ENCODE measurements at places on chromosomes 16 and 17. TPM values are rescaled to one million over a fixed set of nuclear protein-coding genes. Genes with fewer than 3 reads are reported as not detected.
A peak's percentile ranks its signal among the peaks of the same experiment; 100 is the strongest.

DNA sequence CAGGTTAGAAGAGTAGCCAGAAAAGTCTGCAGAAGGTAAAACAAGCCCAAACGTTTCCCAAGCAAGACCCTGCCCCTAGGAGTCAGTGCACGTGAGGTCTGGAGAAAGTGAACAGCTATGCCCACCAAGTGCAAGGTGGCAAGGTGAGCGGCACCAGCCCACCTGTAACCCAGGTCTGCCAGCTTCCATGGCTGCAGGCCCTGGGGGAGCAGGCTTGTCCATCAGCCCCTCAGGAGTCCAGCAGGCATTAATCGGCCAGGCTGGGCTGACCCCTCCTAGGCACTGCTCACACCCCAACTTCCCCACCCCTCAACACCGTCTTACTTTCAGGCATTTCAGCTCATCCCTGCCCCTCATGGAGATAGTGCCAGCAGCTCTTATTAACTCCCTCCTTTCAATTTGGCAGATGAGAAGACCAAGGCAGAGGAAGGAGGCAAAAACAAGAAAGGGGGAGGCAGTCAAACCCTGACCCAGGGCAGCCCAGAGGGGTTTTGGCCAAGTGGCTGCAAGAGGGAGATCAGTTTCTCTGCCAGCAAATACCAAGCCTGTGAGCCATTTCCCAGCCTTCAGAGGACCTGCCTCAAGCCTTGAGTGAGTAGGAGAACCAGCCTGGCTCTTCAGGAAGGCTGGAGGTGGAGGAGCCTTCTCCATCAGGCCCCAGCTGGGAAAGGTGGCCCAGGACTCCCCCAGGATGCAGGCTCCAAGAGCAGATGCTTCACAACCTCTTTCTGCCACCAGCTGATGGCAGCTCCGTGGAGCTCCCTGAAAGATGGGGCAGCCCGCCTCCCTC lies 14.7 kb downstream of the BEAN1 start:
- no peak for DNase-seq

DNA sequence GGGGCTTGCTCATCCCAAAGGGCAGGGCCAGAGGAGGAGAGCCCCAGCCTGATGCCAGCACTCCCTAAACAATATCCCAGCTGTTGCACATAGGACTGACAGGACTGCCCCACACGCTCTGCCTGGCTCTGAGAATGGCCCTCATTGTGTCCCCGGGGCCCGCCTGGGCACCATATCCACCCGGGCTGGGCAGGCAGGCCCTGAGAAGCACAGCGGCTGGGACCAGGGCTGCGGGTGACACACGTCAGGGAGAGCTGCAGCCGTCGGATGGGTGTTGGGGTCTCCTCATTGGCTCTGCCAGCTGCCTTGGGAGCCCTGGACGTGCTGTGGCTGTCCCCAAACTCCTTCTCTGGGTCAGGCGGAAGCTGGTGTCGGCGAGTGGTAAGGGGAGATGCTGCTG lies 4.2 kb downstream of the BCAR1 start:
- no peak for DNase-seq

The CCT6B gene
- 5.2 TPM for polyA plus RNA-seq

The DOC2A gene
- 2.9 TPM for polyA plus RNA-seq

- no peak for DNase-seq
These were observed 402.7 kb downstream of the SOX9 start for GRCh38 chr17:72523491-72523890.

The MYH11 gene
- 12.7 TPM for polyA plus RNA-seq

The MFAP4 gene
- 181 TPM for polyA plus RNA-seq

- no peak for DNase-seq
These were observed 22.3 kb downstream of the SEZ6 start for GRCh38 chr17:28983286-28984230.

DNA sequence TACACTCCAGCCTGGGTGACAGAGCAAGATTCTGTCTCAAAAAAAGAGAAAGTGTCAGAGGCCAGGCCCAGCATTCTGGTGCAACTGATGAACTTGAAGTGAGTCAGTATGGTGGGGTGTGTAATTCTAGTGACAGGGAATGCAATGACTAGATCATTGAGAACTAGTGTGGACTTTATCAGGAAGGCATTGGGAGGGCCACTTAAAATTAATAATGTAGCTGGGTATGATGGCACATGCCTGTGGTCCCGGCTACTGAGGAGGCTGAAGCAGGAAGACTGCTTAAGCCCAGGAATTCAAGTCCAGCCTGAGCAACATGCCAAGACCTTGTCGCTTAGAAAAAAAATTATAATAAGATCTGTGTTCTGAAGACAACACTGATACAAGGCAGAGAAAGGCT lies 90.8 kb downstream of the STX8 start:
- DNase-seq, result no peak

- no peak for DNase-seq
These were observed 260.7 kb upstream of the CA10 start for GRCh38 chr17:52419229-52419641.

The GOSR1 gene
- 53.1 TPM for polyA plus RNA-seq

DNA sequence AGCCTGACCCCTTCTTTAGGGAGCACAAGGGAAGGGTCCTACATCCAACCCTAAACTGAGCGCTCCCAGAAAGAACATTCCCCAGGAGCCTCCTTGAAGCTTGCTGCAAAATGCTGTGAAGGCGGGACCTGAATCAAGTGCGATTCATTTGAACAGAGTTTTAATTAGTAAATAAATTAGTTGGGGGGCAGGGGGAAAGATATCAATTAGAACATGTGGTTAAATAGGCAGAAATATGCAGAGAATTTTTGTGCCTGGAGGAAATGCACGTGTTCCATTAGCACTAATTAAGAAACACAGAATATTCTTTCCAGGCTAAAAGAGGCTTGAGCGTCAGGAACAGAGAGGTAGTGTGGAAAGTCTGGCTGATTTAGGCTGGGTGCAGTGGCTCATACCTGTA lies 38.5 kb upstream of the SHISA9 start:
- no peak for DNase-seq

GRCh38 chr17:59643159-59644140 lies 23.8 kb downstream of the CLTC start:
- DNase-seq, result no peak

DNA sequence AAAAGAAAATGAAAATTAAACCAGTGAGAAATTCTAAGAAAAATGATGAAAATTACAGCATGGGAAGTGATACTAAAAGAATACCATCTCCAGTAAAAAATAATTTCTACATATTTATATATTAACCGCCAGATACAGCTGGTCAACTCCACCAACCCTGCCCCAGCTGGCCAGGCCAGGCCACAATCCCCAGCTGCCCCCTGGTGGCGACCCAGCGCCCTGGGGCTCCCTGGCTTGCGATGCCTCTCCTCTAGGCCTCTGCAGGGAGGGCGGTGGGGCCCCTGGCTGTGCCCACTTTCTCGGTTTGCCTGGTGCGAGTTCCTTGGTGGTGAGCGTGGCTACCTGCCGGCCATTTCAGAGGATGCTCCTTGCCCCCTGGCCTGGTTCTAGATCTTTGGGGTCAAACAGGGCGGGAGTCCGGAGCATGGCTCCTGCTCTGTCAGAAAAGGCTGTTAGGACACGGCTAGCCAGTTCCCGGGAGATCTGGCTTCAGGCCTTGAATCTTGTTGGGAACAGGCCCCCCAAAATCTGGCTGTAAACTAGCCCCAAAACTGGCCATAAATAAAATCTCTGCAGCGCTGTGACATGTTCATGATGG lies 14.5 kb downstream of the GLIS2 start:
- no peak for DNase-seq

The CCL16 gene
- 0.30 TPM for polyA plus RNA-seq

GRCh38 chr17:35889818-35890773 lies 9.9 kb upstream of the CCL5 start:
- DNase-seq, result peak; percentile 74

- DNase-seq, result no peak
These were observed 105.7 kb upstream of the PLCG2 start for GRCh38 chr16:81673432-81673831.

The AXIN2 gene
- 22.3 TPM for polyA plus RNA-seq

DNA sequence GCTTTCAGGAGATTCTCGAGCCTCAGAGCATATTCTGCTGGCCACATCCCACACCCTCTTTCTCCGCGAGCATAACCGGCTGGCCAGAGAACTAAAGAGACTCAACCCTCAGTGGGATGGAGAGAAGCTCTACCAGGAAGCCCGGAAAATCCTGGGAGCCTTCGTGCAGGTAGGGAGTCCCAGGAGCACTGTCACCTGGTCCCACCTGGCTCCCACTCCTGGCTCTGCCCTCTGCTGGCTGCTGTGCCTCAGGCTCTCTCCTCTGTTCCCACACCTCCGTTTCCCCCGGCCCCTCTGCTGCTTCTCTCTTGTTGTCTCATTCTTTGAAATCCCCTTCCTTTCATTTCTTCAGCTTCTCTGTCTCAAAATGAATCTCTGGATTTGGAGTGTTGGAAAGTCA lies 16.4 kb downstream of the LPO start:
- DNase-seq, result no peak

GRCh38 chr17:43713494-43714162 lies 45.0 kb downstream of the SOST start:
- peak; percentile 47 for DNase-seq

DNA sequence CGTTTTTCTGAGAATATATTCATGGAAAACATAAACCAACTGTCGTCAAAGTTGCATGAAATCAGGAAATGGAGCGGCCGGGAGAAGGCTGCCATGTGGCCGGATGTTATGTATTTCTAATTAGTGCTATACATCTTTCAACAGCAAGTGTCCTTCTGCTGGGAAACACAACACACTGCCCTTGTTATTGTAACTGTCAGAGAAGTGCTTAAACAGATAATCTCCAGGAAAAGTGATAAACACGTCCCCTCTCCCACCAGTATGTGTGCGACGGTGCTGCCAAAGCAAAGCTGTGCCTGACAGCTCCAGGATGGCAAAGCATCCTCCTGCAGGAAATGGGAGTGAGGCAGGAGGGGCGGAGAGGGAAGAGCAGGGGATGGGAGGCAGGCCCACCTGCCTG lies 111.8 kb downstream of the SMG6 start:
- DNase-seq, result no peak

The TTYH2 gene
- 17.5 TPM for polyA plus RNA-seq

DNA sequence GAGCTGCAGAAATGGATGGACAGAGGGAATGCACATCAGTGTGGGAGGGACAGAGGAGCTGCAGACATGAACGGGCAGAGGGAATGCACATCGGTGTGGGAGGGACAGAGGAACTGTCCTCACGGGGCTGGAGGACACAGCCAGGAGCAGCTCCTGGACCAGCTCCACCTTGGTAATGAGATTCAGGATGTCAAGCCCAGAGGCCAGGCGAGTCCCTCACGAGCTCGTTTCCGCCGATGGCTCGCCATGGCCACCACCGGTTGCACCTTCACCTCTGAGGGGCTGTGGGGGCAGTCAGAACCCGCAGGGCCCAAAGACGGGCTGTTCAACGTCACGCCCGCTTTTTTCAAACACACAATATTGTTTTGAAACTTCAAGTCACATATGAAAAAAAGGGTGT lies 56.2 kb downstream of the RPH3AL start:
- DNase-seq, result no peak

The PHLPP2 gene
- polyA plus RNA-seq, result 7.6 TPM

GRCh38 chr16:66278604-66279262 lies 87.8 kb upstream of the CDH5 start:
- no peak for DNase-seq

The ETV4 gene
- 49.8 TPM for polyA plus RNA-seq

DNA sequence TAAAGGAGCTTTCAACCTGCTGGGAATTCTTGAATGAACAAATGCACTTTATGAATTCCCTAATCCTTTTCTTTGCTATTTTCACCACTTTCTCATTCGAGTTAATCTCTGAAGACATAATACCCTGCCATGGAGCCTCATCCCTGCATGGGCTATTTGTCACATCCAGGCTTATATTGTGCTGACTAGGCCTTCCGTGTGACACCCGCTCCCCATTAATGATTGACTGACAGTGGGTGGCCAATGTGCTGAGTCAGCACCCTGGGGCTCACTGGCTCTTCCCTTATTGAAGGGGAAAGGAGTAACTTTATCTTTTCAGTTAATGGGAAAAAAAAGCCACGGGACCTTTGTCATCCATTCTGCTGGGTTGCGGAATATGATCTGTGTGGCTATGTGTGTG lies 1024.8 kb upstream of the EEF2KMT start:
- peak; percentile 20 for DNase-seq

The TBC1D24 gene
- 16.1 TPM for polyA plus RNA-seq

Measured in renal pelvis (tissue), 12 donors.